ENCODE measurements at places on chromosomes 16 and 17.

GRCh38 chr16:84687715-84688114 is 12.1 kb upstream of the USP10 start:
- DNase-seq = no peak

GRCh38 chr17:38861399-38861843 is 7.9 kb upstream of the RPL23 start:
- DNase-seq = no peak

DNA sequence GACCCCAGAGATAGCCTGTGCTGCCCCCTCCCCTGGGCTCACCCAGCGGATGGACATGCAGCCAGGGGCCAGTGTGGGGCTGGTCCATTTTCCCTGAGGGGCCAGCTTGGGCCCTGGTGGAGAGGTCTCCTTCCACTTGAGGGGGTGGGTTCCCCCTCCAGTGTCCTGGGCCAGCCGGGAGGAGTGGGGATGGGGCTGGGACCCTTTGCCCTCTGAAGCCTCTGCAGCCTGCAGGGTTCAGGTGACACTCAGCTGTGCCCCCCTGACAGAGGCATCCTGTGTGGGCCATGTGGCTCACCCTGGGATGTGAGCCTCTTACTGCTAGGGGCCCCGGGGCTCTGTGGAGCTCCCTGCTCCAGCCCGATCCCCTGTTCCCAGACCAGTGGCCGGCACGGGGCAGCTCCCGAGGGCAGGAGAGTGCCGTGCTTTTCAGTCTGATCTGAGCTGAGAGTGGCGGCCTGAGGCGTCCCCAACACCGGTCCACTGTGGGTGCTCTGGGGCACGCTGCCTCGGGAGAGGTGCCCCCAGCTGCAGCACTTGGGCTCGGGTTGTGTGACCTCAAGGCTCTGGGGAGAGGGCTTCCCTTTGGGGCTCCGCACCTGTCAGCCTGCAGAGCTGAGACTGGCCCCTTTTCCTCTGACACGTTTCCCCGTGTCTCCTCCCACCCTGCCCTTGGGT is 439 bp upstream of the GNG13 start:
- DNase-seq = no peak

- DNase-seq = no peak
These were observed 107.9 kb downstream of the AIPL1 start for GRCh38 chr17:6327007-6327406.

DNA sequence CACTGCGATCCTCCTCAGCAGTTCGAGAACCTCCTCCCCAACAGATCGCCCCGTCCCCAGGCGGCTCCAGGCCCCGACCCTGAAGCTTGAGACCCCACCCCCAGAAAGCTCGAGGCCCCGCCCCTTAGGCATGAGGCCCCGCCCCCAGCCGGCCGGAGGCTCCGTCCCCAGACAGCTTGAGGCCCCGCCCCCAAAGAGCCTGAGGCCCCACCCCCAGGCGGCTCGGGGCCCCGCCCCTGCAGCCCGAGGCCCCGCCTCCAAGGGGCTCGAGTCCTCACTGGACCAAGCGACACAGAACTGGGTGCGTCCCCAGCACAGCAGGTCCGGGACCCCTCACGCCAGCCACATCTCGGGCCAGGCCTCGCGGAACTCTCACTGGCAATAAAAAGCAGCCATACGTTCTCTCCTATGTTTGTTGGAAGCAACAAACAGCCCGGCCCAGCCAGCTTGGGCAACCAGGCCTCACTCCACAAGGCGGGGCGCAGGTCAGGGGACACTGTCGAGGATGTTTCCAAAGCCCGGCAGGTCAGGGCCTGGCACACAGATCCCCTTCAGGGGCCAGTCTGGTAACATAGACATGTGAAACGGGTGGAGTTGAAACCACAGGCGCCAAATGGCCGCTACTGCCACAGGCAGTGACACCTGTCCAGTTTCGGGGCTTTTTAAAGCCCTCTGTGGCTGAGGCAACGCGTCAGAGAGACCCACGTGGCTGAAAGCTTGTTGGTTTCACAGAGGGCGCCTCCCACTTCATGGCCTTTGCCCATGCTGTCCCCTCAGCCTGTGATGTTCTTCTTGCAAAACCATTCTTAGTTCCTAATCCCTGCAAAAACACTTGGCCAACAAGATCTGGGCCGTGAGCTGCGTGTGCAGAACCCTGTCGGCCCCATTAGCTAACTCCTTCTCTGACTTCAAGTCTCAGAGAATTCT is 224.2 kb downstream of the PARN start:
- no peak for DNase-seq

GRCh38 chr17:27322026-27322425 is 28.1 kb downstream of the WSB1 start:
- no peak for DNase-seq

DNA sequence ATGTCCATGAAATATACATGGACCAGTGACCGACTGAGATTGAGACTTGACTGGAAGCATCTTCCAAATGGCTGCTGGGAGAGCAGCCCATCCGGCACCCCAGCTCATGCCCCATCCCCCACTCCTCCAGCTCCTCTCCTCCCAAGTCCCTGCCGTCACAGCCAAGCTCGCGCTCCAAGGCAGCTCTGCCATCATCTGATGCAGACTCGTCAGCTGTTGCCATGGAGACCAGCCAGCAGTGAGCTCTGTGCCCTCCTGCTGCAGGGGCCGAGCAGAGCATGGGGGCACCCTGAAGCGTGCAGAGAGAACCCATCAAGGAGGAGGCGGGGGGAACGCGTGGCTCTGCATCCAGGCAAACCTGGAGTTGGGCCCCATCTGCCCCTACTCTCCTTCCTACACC is 74.5 kb upstream of the TNRC6C start:
- DNase-seq = no peak

DNA sequence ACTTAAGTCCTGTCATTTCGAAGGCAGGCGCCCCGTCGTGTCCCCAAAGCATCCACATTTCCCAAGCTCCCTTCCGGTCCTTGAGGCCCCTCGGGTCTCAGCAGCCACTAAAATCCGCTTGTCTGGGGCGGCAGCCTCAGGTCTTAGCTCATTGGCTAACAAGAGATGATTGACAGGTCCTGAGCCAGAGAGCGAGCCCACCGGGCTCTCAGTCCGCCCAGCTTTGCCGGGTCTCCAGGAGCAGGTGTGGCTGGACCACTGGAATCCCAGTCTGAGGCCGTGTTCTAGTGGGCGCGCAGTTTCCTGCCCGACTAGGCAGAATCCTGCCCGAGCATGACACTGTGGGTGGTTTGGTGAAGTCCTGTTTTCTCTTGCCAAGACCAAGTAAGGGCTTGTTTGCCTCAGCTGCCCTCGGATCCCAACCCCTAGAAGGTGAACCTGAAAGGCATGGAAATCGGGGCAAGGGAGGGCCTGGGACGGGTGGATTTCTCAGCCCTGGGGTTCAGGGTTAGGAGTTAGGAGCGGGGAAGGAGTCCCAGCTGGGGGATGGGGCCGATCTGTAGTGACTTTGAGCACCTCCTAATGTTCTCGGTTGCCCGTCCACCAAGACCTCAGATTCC is 42.8 kb downstream of the MRC2 start:
- no peak for DNase-seq

GRCh38 chr16:79794941-79795340 is 194.4 kb upstream of the MAF start:
- DNase-seq = no peak

- peak; percentile 72 for DNase-seq
These were observed 28.0 kb upstream of the LRRC37A start for GRCh38 chr17:46266656-46267544.

GRCh38 chr17:16911141-16911937 is 60.6 kb downstream of the TNFRSF13B start:
- DNase-seq = no peak

DNA sequence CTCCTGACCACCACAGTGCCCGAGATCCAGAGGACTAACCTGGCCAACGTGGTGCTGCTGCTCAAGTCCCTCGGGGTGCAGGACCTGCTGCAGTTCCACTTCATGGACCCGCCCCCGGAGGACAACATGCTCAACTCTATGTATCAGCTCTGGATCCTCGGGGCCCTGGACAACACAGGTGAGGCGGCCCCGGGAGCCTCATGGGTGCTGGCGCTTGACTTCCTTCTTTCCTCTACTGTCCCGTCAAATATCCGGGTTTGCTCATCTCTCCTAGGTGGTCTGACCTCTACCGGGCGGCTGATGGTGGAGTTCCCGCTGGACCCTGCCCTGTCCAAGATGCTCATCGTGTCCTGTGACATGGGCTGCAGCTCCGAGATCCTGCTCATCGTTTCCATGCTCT is 13.7 kb downstream of the DHX38 start:
- no peak for DNase-seq

- peak; percentile 81 for DNase-seq
These were observed 13.7 kb downstream of the ALOX12B start for GRCh38 chr17:8073627-8074484.

Measured in stimulated activated CD8-positive, alpha-beta memory T cell treated with anti-CD3 and anti-CD28 coated beads, Interleukin-7, amount 100 ng/mL, for 1 hour (primary cell).